ENCODE measurements at places on chromosomes 2 and 18.

- peak; percentile 68 for DNase-seq
Measured at GRCh38 chr2:23617167-23617810, 232.3 kb downstream of the KLHL29 start.

DNA sequence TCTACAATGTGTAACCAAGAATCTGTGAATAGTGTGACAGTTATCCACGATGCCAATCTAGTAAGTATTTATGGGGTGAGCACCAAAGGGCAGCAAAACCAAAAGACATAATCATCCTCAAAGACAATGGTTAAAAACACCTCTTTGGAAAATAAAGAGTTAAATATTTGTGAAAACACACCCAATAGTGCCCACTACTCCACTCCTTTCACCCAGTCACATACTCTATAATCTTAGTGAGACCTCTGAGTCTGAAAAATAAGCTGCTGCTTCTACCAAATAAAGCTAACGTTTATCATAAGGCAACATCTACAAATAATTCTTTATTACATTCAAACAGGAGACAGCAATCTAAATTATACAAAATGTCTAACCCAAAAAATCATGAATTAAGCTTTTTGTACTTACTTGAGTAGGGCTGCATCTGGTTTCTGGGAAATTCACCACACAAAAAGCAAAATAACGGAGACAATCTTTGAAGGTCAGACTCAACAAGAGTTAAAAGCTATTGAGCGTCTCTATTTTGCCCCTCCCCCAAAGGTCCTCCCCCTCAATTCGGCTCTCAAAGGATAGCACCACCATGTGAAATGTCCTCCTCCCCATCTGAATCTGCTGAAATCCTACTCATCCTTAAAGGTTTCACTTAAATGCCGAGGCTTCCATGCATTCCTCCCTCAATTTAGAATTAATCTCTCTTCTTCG lies 2.0 kb downstream of the RAPH1 start:
- no peak for DNase-seq

DNA sequence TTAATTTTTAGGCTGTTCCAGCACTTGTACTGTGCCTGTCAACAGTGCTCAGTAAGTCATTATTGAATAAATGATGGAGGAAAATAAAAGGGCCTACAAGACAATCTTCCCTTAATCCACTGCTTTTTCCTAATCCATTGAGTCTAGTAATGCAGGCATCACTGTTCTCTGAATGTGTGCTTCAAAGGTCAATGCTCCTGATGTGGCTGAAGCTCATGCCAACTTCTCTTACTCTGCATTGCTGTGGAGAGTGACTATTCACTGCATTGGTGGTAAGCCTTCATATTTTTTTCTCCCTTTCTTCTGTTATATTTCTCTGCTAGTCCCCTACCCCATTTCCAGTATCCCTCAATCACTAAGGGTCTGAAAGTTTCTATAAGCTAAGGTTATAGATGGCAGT lies 31.9 kb upstream of the MYO1B start:
- no peak for DNase-seq

DNA sequence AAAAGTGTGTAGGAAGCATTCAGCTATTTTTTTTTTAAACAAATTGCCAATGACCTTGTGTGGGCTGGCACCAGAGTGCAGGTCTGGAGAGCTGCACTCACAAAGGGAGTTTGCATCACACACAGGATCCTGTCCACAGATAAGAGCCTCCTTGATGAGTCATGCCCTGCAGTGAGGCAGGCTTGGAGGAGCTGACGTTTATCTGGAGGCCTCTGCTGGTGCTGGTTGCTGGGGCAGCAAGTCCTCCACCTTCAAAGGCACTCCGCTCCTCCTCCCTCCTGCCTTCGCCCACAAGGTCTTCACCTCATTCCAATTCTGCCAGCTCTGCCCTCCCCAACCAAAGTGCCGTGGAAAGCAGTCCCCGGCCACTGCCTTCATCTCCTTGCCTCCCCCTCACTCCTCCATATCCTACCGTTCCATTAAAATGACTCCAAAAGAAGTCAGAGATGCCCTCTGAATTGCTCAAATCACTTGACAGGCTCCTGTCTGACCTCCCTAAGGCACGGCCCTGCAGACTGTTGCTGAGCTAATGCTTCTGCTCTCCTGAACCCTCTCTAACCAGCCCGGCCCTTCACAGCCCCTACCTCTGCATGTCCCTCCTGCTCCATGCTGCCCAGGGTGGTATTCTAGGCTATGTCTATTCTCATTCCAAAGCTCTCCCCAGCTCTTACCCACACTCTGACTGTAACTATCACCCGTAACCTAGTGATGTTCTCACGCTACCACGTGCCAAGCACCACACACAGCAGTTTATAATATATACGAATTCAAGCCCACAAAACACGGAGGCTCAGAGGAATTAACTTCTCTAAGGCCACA lies 30.9 kb downstream of the LONRF2 start:
- DNase-seq, result peak; percentile 96

DNA sequence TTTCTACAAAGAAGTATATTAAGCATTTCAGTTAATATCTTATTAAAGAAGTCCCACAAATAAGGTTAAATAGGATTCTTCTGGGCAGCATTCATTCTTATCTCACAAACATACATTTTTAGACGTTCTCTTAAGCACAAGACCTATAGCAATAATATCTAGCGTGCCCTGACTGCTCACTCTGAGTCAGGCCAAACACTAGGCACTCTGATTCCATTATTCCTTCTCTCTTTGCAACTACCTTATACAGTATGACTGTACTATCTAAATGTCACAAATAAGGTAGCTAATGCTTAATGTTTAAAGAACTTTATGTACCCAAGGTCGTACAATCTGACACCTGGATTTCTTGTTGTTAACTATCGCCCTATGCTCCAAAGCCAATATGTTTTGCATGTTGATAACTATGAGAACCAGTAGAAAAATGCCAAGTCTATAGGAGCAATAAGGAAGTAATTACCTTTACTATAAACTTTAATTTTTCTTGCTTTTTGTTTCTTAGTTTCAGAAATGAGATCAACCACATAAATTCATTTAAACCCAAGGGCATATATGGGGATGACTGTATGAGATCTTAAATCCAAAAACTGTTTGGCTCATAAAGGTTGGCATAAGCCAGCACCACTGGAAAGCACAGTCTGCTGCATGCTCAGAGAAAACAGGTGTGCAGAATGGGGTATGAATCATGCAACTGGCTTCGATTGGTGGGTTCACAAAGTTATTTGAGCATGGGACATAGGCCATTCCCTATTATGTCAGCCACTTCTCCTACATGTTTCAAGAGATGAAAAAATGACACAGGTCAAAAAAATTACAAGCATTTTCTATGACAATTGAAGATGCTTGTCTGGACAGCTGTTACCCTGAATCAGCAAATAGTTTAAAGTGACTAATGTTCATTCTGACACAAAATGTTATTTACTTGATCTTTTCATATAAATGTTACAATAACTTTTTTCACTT lies 352.0 kb downstream of the IRS1 start:
- DNase-seq, result peak; percentile 46

GRCh38 chr2:229378386-229378785 lies 107.3 kb upstream of the PID1 start:
- DNase-seq, result no peak

GRCh38 chr2:81976998-81977397 lies 1672.4 kb upstream of the LRRTM1 start:
- DNase-seq, result no peak

DNA sequence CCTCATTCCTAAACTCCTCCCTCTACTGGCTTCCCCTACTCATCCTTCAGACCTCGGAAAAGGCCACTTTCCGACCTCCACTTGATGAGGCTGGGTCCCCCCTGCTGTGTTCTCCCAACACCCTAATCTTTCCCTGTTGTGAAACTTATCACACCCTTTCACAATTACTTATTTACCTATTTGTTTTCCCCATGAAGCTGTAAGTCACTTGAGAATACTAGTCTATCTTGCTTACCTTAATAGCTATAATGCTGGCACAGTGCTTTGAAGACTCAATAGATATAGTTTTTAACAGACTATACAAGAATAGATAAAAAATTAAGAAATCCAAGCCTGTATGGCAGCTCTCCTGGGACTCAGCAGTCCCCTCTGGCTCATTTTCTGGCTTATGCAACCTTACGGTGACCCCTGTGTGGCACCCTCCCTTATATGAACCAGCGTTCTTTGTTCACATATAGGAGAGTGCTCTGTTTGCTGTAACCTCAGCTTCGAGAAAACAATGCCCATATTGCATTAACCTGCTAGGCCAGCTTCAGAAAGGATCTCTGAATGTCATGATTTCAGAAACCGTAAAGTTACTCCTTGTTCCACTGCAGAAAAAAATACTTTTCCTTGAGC lies 220.4 kb upstream of the PKDCC start:
- DNase-seq, result no peak

GRCh38 chr18:33372442-33372841 lies 68.1 kb downstream of the CCDC178 start:
- no peak for DNase-seq

- DNase-seq, result no peak
Measured at GRCh38 chr2:237431837-237432236, 17.9 kb upstream of the COL6A3 start.

DNA sequence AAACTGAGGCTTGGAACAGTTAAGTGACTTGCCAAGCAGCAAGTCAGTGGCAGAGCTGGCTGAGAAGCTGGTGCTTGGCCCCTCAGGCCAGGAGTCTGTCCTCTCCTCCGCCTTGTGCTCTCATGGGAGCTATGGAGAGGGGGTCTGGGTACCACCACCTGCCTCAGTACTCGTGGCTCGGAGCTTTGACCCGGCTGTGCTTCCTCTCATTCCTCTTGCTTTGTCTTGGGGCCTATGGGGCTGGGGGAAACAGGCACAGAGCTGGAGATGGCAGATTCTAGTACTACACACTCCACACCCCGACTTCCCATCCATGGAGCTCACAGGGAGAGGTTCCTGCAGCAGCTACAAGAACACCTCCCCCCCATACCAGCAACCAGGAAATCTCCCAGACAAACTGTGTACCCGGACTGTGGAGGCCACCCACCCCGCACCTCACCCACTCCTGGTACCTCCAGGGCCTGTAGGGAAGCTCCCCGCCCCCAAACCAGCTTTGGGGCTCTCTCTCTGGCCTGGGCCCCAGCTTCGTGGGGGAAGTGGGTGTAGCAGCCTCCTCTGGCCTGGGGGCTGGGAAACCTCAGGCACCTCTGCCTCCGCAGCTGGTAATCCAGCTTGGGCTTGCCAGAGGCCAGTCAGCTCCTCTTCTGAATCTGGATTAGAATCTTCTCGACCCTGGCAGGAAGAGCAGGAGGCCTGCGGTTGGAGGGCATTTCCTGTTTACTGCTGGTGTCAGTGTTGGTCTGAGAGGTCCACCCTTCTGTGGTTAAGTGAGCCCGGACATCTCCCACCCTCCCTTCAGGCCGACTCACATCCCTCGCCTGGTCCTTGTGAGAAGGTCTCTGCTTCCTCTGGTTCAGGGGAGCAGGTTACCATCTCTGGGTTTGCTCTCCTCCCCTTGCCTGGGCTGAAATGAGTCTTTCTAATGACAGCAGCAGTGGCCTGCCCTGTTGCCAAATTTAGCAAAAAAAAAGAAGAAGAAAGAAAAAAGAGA lies 22.3 kb upstream of the RHOB start:
- peak; percentile 85 for DNase-seq

DNA sequence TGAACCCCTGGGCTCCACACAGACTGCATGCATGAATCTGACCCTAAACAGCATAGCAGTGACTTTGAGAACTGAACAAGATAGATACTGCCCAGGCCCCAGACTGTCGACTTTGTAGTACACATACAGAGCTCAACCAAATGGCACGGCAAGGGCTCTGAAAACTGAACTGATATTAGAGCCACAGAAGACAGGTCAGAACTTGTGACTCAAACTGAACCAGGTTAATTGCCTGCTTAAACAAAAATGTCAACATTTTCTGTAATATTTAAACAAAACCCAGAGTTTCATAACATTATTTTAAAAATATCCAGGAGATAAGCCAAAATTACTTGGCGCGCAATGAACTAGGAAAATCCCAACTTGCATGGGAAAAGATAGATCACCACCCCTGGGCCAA lies 260.3 kb downstream of the TPGS2 start:
- DNase-seq, result no peak

- DNase-seq, result no peak
Measured at GRCh38 chr2:46555011-46555410, 75.6 kb downstream of the TMEM247 start.

- no peak for DNase-seq
Measured at GRCh38 chr18:8620845-8621244, 11.6 kb downstream of the RAB12 start.

- DNase-seq, result no peak
Measured at GRCh38 chr2:29281916-29282247, 166.7 kb downstream of the CLIP4 start.

DNA sequence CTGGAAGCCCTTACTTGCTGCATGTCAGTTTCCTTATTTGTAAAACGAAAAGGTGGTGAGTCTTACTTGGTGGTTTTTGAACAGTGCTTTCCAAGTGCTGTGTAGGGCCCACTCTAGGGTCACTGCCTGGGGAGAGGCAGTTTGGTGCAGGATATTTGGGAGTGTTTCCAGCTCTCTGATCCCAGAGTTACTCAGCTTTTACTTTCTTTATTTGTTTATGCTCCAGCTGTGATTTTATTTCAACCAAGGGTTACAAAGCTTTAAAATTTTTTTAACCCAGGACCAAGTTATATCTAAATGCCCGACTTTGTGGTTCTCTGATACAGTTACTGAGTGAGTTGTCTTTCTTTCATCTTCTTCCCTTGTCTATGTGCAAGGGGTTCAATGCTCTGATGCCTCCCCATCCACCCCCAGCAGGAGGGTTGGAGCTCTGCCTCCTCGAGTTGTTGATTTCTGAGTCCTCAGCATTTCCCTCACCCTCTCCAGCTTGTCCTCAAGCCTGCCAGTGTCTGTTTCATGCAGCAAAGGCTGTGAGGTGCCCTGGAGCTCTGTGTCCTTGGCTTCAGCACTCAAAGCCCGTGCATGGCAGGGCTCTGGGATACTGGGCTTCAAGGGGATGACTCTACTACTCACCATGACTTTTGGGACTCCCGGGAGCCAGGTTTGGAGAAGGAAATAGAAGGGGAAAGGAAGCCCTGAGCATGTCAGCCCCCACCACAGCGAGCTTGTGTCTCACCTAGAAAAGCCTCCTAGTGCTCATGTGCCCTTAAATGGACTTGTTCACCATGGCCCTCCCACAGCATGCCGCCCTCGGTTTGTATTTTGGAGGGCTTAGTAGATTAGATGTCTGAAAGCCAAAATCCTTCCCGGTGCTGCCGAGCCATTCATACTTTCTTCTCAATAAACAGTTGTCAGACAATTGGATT lies 236.8 kb downstream of the SETBP1 start:
- DNase-seq, result no peak

GRCh38 chr2:98664323-98664722 lies 55.9 kb downstream of the UNC50 start:
- no peak for DNase-seq

GRCh38 chr2:171602352-171602751 lies 80.1 kb downstream of the CYBRD1 start:
- DNase-seq, result no peak

DNA sequence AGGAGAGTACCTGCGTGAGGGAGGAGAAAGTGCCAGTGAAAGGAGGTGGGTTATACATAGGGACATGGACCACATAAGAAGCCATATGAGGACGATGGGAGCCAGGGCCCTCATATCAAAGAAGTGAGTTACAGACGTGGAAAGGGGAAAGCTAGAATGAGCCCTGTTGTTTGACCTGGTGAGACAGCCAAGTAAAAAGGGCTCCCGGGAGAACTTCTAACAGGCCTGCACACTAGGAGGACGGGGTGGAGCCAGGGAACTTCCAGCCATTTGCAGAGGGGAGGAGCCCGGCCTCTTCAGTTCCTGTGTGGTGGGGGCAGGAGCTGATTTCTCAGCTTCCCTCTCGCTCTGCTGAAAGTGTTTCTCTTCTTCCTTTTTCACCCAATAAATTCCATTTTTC lies 84.1 kb upstream of the SLC66A3 start:
- no peak for DNase-seq

GRCh38 chr2:12490641-12491040 lies 226.1 kb upstream of the TRIB2 start:
- no peak for DNase-seq

- DNase-seq, result no peak
Measured at GRCh38 chr2:69771461-69771860, 29.5 kb downstream of the ANXA4 start.
